SK-MEL-5 (cell line): ENCODE measurements at places on chromosomes 7 and 10. TPM values are rescaled to one million over a fixed set of nuclear protein-coding genes. Genes with fewer than 3 reads are reported as not detected.

GRCh38 chr10:30587522-30588031 lies 42.0 kb downstream of the LYZL2 start:
- no peak for DNase-seq

GRCh38 chr10:97574374-97575126 lies 2.0 kb downstream of the ANKRD2 start:
- peak; percentile 78 for DNase-seq

- no peak for DNase-seq
Measured at GRCh38 chr10:4588824-4589223, 237.2 kb upstream of the AKR1E2 start.

Gene TET1
- 2.9 and 3.3 TPM in 2 replicates for total RNA-seq

Gene SSC4D
- total RNA-seq = 0.59 and 0.77 TPM in 2 replicates

Gene CYP2E1
- not detected in 2 replicates for total RNA-seq

GRCh38 chr7:101823096-101823495 lies 5.7 kb downstream of the CUX1 start:
- DNase-seq = no peak

DNA sequence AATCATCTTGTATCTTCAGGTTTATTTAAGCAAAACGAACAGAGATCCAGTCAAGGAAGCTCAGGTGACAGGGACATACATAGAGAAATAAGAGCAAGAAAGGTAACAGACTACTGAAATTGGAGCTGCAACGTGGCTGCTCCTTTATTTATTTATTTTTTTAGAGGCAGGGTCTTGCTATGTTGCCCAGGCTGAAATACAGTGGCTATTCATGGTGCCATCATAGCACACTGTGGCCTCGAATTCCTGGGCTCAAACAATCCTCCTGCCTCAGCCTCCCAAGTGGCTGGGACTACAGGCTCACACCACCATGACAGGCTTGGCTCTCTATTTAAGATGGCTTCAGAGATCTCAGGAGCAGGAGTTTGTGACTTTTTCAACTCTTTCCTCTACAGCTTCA lies 46.4 kb downstream of the COL1A2 start:
- DNase-seq = no peak

Gene PDK4
- 304 and 331 TPM in 2 replicates for total RNA-seq

DNA sequence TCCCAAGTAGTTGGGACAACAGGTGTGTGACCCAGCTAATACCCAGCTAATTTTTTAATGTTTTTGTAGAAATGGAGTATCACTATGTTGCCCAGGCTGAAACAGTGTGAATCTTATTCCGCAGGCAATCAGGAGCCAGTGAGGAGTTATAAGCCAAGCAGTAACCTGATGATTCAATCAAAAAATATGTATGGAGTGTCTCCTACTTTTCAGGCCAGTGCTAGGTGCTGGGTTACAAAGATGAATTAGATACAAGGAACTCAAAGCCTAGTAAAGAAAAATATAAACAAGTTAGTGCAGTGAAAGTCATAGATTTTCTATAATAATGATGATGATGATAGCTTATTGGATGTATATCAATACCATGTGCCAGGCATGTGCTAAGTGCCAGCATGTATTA lies 13.2 kb upstream of the IFRD1 start:
- DNase-seq = no peak

Gene RASSF4
- 1.8 and 2.1 TPM in 2 replicates for total RNA-seq

Gene NIPSNAP2
- 115 and 125 TPM in 2 replicates for total RNA-seq

DNA sequence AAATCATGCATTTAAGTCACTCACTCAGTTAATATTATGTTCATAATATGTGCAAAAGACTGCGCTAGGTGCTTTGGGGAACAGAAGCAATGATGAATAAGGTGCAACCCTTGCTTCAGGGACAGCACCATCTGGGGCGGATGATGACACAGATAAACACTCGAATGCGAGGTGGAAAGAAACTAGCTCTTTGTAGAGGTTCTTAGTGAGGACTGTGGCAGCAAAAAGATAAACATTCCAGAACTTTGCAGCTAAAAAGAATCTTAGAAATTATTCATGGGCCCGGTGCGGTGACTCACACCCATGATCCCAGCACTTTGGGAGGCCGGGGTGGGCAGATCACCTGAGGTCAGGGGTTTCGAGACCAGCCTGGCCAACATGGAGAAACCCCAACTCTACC lies 29.8 kb upstream of the CHST15 start:
- no peak for DNase-seq

DNA sequence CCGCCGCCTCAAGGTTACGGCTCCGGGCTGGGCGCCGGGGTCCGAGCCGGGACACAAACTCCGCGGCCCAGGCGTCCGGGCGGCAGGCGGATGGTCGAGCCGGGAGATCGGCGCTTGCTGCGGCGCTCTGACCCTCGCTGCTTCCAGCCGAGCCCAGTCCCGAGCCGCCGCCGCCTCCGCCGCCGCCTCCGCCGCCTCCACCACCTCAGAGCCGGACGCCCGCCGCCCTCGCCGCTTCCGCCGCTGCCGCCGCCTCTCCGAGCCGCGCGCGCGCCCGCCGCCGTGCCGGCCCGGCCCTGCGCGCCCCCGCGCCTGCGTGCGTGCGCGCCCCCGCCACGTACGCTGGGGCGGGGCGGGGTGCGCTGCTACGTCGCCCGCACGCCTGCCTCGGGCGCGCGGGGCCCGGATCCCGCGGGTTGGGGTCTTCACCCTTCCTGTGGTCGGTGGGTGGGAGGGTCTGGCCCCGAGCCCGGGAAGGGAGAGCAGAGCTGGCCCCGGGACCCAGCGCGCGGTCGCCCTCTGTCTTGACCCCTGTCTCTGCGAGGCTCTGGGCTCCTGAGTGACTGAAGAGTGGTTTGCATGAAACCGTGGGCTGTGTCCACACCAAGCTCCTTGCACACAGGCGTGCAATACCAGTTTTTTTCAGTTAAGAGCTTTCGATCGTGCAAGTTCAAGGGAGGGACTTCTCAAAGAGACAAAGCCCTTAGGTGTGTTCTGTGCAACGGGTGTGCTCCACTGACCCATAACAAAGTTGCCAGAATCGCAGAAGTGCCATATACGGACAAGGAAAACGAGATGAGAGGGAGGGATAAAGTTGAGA lies at the start of gene SMURF1:
SMURF1 (minus strand) TSS at position 256 of the 820 bp plus-strand sequence. CDS start 328 bp downstream, outside the sequence.
- DNase-seq = peak; percentile 65

DNA sequence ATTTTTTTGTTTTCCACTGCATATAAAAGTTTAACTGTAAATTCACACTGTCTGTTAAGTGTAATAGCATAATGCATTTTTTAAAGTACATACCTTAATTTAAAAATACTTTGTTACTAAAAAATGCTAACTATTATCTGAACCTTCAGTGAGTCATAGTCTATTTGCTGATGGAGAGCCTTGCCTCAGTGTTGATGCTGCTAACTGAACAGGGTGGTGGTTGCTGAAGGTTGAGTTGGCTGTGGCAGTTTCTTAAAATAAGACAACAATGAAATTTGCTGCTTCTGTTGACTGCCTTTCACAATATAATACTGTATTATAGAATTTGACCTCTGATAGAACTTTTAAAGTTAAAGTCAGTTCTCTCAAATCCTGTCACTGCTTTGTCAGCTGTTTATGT lies 72.3 kb upstream of the GATAD1 start:
- DNase-seq = no peak

- DNase-seq = no peak
Measured at GRCh38 chr7:34396437-34397064, 261.5 kb upstream of the NPSR1 start.

DNA sequence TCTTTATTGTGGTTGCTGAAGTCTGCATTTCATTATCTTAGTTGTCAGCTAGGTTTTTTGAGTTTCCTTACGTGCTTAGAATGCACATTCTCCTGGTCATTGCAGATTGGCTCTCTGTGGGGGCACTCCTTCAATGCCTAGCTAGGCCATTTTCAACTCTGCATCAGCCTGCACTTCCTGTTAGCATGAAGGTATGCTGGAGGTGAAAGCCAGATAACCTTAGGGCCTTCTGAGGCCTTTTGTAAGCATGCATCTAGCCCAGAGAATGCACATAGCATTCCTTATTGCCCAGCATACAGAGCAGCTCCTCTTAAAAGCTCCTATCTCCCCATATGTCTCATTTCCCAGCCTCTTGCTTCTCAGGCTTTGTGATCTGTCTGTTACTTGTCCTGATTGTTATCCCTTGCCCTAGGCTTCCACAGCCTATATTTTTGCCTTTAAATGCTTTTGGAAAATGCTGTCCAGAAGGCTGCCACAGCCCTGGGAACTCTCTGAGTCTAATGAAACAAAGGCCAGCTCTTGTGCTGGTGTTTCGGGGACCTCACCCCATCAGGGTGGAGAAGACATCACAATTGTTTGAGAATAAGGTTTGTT lies 108.1 kb upstream of the IGFBP3 start:
- DNase-seq = no peak

DNA sequence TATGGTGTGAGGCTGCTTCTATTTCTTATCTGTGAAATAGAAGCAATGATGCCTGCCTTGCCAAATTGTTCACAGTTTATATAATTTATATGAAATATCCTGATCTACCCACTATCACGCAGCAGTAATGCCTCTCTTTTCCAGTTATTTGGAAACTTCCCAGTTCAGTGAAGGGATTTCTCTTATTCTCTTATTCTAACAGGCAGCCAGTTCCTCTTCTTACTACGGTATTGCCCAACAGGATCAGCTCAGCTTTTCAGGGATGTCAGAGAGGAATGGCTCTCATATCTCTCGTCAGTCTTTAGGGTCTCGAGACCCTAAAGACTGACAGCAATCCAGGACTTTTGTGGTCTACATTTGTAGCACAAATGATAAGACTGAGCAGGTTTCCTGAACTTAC lies 215.6 kb downstream of the CREB5 start:
- DNase-seq = no peak

- DNase-seq = peak; percentile 38
Measured at GRCh38 chr7:31478721-31479120, 35.2 kb upstream of the ITPRID1 start.

DNA sequence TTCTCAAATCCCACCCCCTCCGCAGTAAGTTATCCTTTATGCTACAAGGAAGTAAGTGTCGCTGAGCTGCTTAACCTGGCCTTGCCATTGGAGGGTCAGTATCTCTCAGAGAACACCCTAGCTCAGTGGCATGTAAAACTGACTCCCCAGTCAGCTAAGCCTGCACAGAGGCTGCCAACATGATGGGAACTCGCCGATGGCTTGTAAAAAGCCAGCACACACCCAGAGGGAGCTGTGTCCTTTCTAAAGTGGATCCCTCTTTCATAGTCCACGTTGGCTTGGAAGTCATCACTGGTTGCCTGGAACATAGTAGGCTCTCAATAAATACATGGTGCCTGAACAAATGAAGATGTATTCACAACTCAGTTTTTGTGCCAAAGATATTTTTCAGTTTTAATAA lies 249.1 kb upstream of the YAE1 start:
- DNase-seq = no peak

DNA sequence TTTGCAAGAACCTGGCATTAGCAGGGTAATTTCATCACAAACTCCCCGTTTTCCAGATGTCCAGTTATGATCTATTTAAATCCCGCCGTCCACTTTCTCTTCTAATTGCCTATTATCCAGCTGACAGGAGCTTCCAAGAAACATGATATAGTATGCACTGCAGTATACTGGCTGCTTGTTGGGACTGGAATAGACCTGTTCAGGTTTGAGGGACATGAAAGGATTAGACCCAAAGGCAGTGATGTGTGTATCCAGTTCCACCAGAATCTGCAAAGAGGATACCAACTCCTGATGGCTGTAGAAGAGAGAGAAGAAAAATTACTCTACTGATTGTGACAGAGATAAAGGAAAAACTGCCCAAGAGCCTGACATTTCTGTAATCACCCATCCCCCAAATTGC lies 8.9 kb downstream of the MSS51 start:
- no peak for DNase-seq

Gene CYP3A5
- not detected in 2 replicates for total RNA-seq

- no peak for DNase-seq
Measured at GRCh38 chr10:49243610-49244283, 55.2 kb upstream of the C10orf71 start.

GRCh38 chr10:4082861-4083260 lies 297.9 kb upstream of the KLF6 start:
- DNase-seq = peak; percentile 54

- no peak for DNase-seq
Measured at GRCh38 chr10:85175635-85176034, 847.2 kb downstream of the CCSER2 start.

Gene MUC3A
- not detected in 2 replicates for total RNA-seq

- no peak for DNase-seq
Measured at GRCh38 chr7:54860843-54861242, 101.8 kb upstream of the SEC61G start.

DNA sequence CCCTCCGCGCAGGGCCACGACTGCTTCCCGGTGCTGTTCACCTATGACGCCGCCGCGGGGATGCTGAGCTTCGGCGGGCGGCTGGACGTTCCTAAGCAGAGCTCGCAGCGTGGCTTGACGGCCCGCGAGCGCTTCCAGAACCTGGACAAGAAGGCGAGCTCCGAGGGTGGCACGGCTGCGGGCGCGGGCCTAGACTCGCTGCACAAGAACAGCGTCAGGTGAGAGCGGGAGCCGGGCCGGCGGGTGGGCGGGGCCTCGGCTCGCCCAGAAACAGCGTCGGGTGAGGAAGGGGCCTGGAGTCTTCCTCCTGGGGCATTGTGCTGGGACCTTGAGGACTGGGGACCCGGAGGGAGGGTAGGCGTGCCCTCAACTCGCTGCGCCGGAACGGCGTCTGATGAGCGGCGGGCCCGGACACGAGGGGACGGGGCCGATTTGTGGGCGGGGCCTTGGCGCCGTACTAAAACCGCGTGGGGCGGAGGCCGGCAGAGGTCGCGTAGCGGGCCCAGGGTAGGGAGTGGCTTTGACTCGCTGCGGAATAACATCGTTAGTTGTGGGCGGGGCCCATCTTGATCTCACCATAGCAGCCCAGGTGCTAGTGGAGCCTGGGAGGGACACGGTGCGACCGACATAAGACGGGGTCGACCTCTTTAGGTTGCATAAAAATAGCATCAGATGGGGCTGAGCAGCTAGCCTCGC lies 15.6 kb downstream of the PDAP1 start:
- DNase-seq = no peak

DNA sequence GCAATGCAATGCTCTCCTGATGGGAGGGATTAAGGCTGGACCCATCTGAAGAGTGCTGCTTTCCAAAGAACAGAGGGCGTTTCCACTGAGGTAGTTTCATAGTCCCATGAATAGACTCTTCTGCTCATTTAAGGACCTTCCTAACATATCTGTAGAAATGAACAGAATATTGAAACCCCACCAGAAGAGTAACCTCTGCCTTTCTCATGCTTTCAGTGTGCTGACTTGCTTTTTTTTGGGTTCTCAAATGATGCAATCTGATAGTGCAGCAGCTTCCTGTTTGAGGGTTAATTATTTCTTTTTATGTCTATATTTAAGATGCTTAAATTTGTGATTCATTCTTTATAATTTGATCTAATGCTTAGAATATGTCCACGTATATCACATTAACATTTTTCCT lies 82.2 kb downstream of the GATA3 start:
- DNase-seq = no peak

DNA sequence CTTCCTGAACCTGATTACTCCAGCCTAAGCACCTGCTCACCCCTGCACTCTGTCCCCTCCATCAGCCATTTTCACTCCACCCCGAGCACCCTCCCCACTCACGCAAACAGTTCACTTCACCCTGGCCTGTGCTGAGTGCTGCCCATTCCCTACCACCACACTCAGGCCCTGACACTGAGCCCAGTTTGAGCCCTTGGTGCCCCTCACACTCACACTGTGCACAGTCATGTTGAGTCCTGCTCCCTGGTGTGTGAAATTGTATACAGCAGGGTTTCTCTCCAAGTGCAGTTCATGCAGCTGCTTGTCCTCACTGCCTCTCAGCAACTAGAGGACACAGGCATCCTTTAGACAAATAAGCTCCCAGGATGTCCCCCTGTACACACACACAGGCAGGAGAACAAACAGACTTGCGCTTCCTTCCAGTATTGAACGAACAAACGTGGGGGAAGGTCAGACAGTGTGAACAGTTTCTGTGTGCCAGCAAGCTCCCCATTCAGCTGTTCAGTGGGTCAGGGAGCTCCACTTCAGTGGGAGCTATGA lies 6.8 kb downstream of the MYO1G start:
- no peak for DNase-seq
